Activated naive CD4-positive, alpha-beta T cell treated with Interleukin-2 at 50 U/mL for 16 hours (primary cell): ENCODE measurements at places on chromosomes 6 and 20.
A peak's percentile ranks its signal among the peaks of the same experiment; 100 is the strongest.

DNA sequence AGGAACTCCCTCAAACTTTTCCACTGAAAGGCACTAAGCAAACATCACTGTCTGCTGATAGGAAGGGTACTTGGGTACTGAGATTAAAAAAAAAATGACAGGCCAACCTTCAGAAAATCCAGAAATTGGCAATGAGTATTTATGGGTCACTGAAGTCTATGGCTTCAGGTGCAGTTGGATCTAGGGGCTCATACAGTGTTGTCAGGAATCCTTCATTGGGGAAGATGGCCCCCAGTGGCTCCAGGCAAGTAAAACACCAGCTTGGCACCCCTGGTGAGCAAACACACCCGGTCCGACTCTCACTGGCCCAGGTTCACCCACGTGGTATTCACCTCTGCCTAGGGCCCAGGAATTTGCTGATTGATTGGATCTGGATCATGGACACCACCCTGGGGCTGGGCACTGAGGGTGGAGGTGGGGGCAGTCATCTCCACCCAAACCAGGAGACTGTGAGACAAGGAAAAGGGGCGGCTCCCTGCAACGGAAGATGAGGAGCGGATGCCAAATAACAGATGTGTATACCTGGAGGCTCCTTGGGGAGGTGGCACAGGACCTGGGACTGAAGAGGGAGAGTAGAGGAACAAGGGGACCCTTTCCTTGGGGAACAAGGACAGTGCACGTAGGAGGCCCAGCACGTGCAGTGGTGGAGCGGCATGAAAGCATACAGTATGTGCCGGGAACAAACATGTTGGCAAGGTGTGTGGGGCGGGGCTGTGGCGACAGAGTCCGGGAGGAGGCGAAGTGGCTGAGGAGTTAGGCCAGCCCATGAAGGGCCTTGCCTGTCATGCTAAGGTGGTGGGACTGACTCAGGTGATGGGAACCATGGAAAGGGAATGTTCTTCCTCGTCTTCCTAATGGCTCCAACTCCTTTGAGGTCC lies 4.7 kb downstream of the SLC2A10 start:
- no peak for DNase-seq

GRCh38 chr6:22580337-22580736 lies 11.0 kb downstream of the HDGFL1 start:
- DNase-seq: no peak

- DNase-seq: no peak
Observed at GRCh38 chr6:14472986-14473337, 355.4 kb downstream of the CD83 start.

DNA sequence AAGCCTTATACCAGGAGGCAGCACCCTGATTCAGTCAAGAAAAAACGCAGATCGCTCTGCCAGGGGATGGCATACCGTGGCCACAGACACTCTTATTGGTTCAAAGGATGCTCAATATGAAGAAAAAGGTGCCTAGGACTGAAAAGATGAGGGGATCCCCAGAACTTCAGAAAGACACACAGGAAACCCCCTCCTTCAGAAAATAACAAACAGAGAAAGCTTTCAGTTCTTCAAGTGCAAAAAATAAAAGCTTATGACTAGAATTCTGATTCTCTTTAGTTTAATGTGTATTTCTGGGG lies 17.7 kb upstream of the MYB start:
- peak; percentile 47 for DNase-seq
